Left cardiac atrium (tissue), 4 donors: ENCODE measurements at places on chromosomes 11 and 22. TPM values are rescaled to one million over a fixed set of nuclear protein-coding genes. Genes with fewer than 3 reads are reported as not detected.
A peak's percentile ranks its signal among the peaks of the same experiment; 100 is the strongest.

DNA sequence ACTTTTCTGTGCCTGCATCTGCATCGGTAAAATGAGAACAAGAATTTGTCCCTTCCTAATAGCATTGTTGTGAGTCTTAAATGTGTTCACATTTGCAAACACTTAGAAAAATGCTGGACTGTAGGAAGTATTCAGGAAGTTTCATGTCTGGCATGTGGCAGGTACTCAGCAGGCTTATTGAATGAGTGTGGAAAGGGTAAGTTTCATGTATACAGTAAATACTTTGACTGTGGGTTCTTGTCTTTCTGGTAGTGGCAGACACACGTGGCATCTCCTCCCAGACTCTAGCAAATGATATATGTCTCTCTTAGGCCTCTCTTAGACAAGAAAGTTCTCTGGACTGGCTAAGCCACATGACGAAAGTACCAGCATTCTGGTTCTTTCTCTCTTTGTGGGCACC, 179.2 kb downstream of the C11orf91 start:
- DNase-seq: no peak

DNA sequence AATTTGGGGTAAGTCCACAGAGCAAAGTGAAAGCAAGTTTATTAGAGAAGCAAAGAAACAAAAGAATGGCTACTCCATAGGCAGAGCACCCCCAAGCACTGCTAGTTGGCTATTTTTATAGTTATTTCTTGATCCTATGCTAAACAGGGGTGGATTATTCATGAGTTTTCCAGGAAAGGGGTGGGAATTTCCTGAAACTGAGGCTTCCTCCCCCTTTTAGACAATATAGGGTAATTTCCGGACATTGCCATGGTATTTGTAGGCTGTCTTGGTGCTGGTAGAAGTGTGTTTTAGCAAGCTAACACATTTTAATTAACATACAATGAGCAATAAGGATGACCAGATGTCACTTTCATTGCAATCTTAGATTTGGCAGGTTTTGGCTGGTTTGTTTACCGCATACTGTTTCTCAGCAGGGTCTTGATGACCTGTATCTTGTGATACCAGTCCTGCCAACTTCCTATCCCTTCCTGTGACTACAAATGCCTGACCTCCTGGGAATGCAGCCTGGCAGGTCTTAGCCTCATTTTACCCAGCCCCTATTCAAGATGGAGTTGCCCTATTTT, 937 bp upstream of the C1QTNF6 start:
- DNase-seq: peak; percentile 13

DNA sequence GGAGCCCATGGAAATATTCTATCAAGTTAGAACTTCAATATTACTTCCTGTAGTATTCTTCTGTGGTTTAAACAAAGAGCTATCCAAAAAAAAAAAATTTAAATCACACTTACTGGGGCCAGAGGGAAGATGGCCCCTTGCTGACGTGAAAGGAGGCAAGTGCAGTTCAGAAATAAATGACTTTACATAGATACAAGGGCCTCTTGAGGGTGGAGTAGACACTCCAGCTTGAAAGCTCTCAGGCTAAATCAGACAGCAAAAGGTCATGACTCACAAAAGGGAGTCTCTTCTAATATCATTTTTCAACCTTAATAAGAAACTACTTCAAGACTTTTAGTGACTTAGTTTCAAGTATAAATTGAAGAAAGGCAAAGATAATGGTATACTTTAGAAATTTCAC, 1160.3 kb downstream of the FAM181B start:
- DNase-seq: no peak

- DNase-seq: no peak
These were observed 12.5 kb upstream of the CCDC117 start for GRCh38 chr22:28759861-28760560.

DNA sequence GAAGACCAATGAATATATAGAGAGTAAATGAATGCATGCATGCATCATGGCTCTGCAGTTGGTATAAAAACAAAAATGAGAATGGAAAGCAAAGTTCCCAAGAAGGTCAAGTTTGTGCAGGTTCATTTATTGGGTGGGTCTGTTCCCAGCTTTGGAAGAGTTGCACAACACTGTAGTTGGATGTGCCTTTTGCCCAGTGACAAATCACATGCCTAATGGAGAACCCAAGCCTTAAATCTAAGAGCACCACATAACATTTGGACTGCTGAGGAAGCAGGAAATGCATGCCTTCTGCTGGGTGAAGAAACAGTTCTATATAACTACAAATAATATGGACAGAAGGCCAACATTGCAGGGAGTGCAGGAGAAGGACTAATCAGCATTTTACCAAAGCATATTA, 30.6 kb downstream of the PRCP start:
- no peak for DNase-seq

DNA sequence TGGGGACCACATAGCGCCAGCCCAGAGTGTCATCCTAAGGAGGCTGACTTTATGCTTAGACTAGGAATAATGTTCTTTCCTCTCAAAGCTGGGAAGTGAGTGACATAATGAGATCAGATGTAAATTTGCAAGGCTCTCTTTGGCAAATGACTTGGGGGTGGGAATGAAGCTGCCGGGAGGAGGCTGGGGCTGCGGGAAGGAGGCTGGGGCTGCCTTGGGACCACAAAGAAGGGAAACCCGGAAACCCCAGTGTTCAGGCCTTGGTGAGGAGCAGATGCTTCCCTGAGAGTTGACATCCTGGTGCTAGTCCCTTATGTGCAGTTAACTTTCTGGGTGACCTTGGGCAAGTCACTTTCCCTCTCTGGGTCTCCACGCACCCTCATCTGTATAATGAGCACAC, 182.0 kb downstream of the CHST1 start:
- no peak for DNase-seq

GRCh38 chr11:70456921-70457532, 58.7 kb downstream of the CTTN start:
- DNase-seq: no peak

- DNase-seq: peak; percentile 65
These were observed 195.3 kb downstream of the BRD1 start for GRCh38 chr22:49632199-49633009.

DNA sequence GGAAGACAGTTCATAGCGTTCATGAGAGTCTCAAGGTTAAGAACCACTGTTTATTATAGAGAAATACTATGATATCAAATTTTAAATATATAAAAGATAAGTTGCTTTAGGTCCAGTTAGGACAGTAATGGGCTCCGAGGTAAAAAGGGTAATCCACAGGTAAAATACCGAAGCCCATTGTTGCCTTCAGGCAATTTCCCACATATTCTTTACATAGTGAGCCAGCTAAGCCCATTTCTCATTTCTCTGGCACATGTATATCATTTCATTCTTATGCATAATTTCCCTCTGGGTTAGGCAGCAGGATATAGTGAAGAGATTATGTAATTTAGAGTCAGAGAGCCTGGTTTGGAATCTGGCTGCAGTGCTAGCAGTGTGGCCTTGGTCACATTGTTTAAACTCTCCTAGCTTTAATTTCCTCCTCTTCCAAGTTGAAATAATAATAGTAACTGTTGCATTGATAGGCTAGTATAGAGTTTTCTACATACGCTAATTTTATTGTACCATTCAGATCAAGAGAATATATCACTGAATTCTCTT, 7.6 kb upstream of the POU2AF1 start:
- no peak for DNase-seq

GRCh38 chr11:61596990-61597389, 16.1 kb upstream of the SYT7 start:
- no peak for DNase-seq

- peak; percentile 18 for DNase-seq
These were observed 3.1 kb upstream of the IL17REL start for GRCh38 chr22:50015451-50016307.

DNA sequence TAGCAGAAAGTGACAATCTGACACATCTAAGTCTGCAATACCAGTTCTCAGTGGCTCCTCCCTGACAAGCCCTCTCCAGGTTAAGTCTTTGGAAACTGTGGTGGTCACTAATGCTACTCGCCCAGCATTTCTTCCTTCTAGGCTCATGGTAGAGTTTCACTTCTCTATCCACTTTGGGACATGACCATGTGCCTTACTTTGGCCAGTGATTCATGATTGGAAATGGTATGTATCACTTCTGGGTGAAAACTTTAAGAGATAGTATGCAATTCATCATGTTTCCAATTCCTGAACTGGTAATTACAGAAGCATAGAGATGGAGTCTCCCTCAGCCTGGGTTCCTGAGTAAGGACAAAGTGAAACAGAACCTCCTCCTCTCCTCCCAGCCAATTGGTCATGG, 151.5 kb upstream of the LMO1 start:
- DNase-seq: no peak

DNA sequence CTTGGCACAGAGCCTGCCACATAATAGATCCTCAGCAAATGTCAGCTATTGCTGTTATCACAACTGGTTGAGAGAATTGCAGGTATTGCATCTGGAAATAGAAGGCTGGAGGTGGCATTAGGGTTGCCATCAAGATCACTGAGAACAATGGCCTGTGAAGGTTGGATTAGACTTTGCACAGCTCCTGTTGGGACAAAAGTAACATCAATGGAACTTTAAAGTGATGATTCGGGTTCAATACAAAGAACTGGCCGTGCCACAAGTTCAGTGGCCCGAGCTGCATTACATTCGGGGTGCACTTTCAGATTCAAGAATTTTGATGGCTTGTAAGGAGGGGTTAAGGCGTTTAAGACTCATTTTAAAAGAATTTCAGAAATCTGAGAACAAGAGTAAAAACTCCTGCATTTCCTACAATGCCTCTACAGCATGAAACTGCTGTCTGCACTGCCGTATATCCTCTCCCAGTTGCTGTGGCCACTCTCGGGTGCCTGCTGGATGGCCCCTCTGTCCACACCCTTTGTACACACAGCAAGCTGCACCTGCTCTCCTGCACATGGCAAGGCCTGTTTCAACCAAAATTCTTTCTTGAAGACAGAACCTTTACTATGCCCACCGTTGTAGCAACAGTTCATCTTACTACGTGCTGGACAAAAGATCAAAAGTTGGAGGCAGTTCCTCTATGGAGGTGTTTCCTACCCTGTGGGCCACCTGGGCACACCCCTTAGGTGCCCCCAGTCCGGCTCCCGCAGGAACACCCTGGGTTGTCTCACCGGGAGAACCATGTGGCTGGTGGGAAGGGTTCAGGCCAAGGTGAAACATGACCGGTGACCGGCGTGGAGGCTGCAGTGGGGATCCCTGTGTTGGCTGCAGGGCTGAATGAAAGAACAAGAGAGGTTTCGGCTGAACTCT, 17.5 kb upstream of the SHANK2 start:
- DNase-seq: no peak

GRCh38 chr11:94271885-94272372, 32.5 kb upstream of the IZUMO1R start:
- no peak for DNase-seq

- no peak for DNase-seq
These were observed 18.1 kb downstream of the DRD4 start for GRCh38 chr11:655036-655726.

DNA sequence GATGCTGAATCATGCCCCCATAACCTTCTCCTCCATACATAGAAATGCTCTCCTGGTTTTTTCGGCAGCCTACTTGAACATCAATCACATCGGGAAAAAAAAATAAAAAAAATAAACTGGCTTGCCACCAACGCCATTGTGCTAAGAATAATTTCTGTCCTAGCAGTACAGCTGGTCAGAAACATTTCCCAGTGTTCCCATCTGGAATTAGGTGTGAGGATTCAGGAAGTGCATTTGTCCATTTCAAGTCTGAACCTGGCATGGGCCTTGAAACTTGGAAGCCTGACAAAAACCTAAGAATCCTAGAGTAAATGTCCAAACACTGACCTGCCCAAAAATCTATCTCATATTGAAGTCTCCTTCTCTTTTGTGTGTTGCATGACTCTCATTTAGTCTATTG, 16.6 kb upstream of the NAV2 start:
- no peak for DNase-seq

DNA sequence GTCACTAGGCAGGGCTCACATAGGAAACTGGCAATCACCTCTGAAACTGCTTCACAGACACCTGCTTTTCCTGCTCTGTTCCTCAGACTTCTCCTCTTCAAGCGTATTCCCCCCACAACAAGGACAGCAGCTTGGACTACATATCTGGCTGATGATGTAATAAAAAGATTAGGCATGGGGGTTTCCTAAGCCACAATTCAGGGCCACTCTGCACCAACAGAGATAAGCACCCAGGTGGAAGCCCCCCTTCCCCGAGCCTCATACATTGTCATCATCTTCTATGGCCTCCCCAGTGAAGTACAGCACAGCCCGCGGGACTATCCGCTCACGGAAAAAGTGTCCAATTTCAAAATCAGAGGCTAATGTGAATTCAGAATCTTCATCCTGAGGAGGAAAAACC, 25.0 kb upstream of the PHLDA2 start:
- no peak for DNase-seq

DNA sequence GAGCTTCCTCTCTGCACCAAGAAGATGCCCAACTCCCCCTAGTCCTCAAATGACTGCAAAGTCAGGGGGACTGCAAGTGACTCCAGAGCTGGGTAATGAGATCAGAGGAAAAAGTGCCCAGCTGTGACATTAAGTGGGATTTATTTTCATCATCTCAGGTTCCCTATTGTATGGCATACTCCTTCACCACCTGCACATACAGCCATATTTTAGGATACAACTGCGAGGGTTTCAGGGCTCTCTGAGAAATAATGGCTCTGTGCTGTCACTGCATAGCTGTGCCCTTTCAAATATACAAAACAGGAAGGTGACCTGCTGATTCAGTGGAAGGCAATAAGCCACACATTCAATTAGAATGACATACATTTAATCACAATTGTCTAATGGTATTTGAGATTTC, 45.6 kb upstream of the PLET1 start:
- DNase-seq: no peak

- peak; percentile 1 for DNase-seq
These were observed 73.7 kb downstream of the DGCR2 start for GRCh38 chr22:19048531-19048930.

- DNase-seq: no peak
These were observed 1.7 kb downstream of the IFITM1 start for GRCh38 chr11:315516-315994.

GRCh38 chr22:31344578-31345330, 1.4 kb downstream of the PATZ1 start:
- peak; percentile 55 for DNase-seq

GRCh38 chr11:40602866-40603552, 856.4 kb downstream of the LRRC4C start:
- no peak for DNase-seq

- DNase-seq: no peak
These were observed 64.7 kb downstream of the SLC1A2 start for GRCh38 chr11:35354644-35355043.

KCNJ11 gene
- 11.3 TPM for total RNA-seq

TMEM45B gene
- not detected for total RNA-seq

LRP4 gene
- 20.2 TPM for total RNA-seq

TBX10 gene
- total RNA-seq: not detected

CARD10 gene
- 9.2 TPM for total RNA-seq

C11orf97 gene
- not detected for total RNA-seq

PHETA2 gene
- total RNA-seq: 8.7 TPM

CFAP300 gene
- total RNA-seq: 0.74 TPM

IFITM10 gene
- 0.76 TPM for total RNA-seq

IGSF9B gene
- total RNA-seq: 40.0 TPM

PDE3B gene
- 17.8 TPM for total RNA-seq

P4HA3 gene
- 0.38 TPM for total RNA-seq

CLMP gene
- 38.6 TPM for total RNA-seq

C2CD3 gene
- total RNA-seq: 12.2 TPM

GLB1L2 gene
- 0.65 TPM for total RNA-seq

EMID1 gene
- 1.8 TPM for total RNA-seq

ASPHD2 gene
- 0.31 TPM for total RNA-seq

MRGPRE gene
- total RNA-seq: 0.15 TPM
